Hematopoietic multipotent progenitor cell treated with erythropoietin and hydrocortisone succinate and interleukin-3 and kit ligand, for 17 days (in vitro differentiated cells): ENCODE measurements at places on chromosomes 3 and 15.

DNA sequence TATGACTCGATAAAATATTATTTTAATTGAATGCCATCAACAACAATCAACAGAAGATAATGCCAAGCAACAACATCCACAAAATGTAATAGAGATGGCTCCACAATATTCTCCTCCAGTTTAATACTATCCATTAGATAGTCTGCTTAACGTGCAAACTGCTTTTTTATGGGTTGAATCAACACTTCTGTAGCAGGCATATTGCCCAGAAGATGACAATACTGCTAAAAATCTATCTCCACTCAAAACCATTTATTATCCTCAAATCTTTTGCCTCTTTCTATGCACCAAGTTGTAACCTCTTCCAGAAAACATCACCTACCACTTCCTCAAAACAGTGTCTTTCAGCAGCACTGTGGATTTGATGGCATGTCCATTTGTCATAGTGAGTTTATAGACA lies 295.7 kb upstream of the LMCD1 start:
- DNase-seq: no peak

DNA sequence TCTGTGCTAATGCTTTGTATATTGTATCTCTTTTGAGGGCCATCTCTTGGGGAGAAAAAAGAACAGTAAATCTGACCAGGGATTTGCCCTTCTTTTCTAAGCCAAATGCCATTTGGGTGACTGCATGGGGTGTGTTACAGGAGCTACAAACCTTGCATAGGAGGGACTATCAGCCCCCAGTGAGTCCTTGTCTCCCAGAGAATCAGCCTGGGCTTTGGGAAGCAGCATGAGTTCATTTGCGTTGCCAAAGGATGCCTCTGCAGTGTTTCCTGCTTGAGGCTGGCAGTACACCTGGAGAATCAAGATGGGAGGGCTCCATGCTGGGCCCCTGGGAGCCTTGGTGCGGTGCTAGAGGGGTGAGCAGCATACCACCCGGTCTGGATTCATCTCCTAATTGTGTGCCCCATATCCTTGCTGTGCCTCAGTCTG lies 49.6 kb upstream of the POLG start:
- no peak for DNase-seq

GRCh38 chr3:183774631-183775030 lies 50.7 kb downstream of the MAP6D1 start:
- no peak for DNase-seq

- no peak for DNase-seq
These were observed 53.8 kb downstream of the HMG20A start for GRCh38 chr15:77474310-77474988.
